NCI-H2029 (cell line): ENCODE measurements at places on chromosomes 3 and 15.

DNA sequence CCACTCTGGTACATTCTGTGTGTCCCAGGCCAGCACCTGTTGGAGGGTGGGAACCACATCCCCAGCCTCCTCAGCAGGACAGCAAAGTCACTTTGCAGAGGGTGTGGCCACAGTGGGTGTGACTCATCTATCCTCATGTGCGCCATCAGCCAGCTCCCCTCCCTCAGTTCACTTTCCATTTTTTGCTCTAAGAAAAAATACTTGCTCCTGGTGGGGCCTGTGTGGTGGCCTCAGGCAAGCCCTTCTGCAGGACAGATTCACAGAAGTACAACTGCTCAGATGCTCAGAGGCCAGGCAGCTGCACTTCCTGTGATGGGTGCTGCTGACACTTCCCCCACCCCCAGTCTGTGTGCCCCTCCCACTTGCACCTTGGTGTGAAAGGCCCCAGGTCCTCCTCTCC, 78.3 kb upstream of the ALDH1L1 start:
- no peak for DNase-seq

GRCh38 chr3:129727707-129728106, 121.2 kb upstream of the PLXND1 start:
- DNase-seq, result no peak

DNA sequence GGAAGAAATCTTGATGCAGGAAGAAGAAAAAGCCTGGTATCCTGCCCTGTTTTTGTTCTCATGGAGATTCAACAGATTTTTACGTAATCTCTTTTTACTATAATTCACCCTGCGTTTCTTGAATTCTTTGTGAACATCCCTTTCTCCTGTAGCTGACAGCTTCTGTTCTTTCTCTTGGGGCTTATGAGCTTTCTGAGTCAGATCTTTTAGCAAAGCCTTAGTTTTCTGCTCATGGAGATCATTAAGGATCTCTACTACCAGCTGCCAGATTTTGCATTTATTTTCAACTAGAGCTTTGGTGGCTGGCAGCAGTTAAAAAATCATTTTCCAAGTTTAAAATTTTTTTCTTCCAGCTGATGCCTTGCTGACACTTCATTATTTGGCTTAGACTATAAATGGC, 51.6 kb downstream of the MOBP start:
- DNase-seq, result no peak

- no peak for DNase-seq
These were observed 634.0 kb upstream of the BCHE start for GRCh38 chr3:166471074-166471767.

DNA sequence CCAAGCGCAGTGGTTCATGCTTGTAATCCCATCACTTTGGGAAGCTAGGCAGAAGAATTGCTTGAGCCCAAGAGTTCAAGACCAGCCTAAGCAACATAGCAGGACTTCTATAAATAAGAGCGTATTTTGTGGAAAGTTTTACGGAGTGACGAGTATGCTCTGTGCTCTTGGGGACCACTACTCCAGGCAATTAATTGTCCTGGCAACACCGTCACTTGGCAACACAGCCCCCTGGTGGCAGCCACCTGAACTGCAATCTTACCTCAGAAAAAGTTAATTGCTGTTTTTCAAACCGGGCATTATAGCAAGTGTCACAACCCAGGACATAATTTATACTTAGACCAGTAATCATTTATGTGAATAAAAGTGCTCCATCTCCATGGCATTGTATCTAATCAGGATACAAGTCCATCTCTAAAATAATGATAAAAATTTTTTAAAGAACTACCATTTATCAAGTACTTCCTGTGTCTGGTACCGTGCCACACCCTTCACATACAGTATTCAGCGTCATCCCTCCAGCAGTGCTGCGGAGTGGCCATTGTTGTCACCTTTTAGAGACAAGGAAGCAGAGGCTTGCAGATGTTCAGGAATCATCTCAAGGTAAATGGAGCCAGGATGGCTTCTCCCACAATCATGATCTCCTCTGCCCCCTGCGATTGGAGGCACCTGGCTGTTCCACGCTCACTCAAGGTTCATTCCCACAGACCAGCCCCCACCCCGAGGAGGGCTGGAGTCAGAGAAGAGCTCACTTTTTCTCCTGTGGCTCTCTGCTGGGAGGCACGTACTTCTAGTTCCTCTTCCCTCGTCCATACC, 34.5 kb downstream of the PLA2G4D start:
- peak; percentile 18 for DNase-seq

DNA sequence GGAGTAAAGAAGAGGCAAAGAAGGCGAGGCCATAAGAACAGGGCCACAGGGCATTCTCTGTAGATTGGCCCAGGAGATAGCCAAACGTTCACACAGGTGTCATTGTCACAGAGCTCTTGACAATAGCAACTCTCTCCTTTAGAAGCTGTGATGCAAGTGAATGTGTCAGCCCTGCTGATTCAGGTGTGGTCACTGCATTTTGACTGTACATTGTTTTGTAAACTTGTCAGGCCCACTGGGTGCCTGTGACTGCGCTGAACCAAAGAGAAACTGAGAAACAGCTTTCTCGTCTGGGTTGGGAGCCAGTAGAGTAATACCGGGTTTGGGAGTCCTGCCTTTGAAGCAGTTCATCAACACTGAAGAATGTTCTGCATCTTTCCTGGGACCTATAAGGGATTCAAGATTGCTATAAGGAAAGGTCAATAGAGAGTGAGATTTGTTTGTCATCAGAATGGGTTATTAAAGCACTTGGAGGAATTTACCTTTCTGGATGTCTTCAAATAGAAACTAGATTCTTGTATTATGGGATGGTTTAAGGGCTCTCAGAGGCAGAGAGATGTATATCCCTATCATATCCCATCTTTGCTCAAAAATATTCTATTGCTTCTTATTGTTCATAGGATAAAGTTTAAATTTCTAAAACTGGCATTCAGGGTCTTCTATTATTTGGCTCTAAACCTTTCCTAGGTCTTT, 45.4 kb downstream of the TMEM45A start:
- DNase-seq, result no peak
